ENCODE measurements at places on chromosomes 7 and 10.

- DNase-seq, result peak; percentile 73
Measured at GRCh38 chr7:137454246-137454724, 110.8 kb upstream of the PTN start.

DNA sequence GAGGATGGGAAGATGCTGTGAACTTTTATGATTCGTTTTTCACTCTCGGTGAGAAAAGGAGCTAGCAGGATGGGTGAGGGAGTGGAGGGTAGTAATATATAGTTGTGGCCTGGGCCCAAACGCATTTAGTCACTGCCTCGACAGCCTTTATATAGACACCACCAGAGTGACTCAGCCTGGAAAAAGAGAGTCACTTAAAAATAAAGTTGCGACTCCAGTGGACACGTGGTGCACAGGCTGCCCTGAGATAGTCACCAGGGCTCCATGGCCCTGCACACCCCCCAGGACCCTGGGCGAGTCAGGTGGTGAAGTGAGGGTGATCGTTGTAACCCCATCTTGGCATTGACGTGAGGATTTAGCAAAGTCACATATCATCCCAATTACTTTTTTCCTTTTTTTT, 106.7 kb downstream of the CUX1 start:
- DNase-seq, result peak; percentile 10

- DNase-seq, result peak; percentile 12
Measured at GRCh38 chr7:81161451-81162075, 242.7 kb upstream of the SEMA3C start.

GRCh38 chr7:132783824-132784223, 207.6 kb upstream of the PLXNA4 start:
- DNase-seq, result no peak

GRCh38 chr7:129612112-129613015, 844 bp downstream of the NRF1 start:
- peak; percentile 69 for DNase-seq

DNA sequence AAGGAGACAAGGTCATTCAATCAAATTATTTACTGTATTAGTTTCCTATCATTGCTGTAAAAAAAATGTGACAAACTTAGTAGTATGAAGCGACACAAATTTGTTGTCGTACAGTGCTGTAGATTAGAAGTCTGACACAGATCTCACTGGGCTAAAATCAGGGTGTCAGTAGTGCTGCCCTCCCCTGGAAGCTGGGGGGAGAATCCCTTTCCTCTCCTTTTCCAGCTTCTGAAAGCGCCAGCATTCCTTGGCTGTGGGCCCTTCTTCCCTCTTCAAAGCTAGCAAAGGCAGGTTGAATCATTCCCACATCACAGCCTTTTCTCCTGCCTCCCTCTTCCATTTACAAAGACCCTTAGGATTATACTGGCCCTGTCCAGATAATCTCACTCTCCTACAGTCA, 28.0 kb downstream of the VPS41 start:
- DNase-seq, result no peak

GRCh38 chr7:19589446-19589845, 119.4 kb downstream of the POLR1F start:
- DNase-seq, result no peak
